ENCODE measurements at places on chromosomes 1 and 21.
A peak's percentile ranks its signal among the peaks of the same experiment; 100 is the strongest.

GRCh38 chr1:11788549-11789053 lies 17.2 kb downstream of the MTHFR start:
- DNase-seq, result no peak

GRCh38 chr1:64320470-64320869 lies 117.0 kb downstream of the UBE2U start:
- no peak for DNase-seq

- peak; percentile 74 for DNase-seq
These were observed 11.4 kb upstream of the PRPF3 start for GRCh38 chr1:150309758-150310508.

DNA sequence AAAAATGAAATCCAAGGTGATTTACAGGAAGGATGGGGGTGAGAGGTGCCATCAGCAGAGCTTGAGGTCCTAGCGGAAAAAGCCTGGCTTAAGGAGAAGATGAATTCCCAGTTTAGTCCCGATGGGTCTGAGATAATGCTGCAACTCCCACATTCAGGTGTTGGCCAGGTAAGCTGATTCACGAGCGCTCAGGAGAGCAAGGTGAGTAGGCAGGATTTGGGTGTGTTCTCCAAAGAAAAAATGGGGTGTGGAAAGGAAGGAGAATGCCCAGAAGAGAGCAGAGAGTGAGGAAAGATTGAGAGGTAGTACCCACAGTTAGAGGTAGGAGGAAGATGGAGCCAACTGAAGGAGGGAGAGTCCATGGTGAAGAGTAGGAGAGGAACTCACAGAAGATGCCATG lies 12.5 kb downstream of the RIMS3 start:
- no peak for DNase-seq

- DNase-seq, result no peak
These were observed 856 bp downstream of the LHX9 start for GRCh38 chr1:197917805-197918651.

DNA sequence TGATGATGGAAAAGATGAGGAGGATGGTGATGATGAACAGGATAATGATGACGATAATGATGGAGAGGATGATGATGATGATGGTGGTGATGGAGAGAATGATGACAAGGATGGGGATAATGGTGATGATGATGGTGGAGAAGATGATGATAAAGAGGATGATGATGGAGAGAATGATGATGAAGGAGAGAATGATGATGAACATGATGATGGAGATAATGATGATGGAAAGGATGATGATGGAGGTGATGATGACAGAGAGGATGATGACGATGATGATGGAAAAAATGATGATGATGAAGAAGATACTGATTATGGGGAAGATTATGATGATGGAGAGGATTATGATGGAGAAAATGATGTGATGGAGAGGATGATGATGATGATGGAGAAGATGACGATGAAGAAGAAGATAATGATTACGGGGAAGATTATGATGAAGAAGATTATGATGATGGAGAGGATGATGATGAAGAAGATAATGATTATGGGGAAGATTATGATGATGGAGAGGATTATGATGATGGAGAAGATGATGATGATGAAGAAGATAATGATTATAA lies 204.1 kb downstream of the MATN1 start:
- DNase-seq, result no peak

GRCh38 chr1:98651116-98651632 lies 10.3 kb upstream of the SNX7 start:
- peak; percentile 63 for DNase-seq

- DNase-seq, result no peak
These were observed 30.4 kb upstream of the PDE4B start for GRCh38 chr1:65762081-65762862.

GRCh38 chr1:162013289-162013688 lies 10.4 kb downstream of the OLFML2B start:
- DNase-seq, result no peak

GRCh38 chr1:181128592-181129497 lies 40.3 kb downstream of the IER5 start:
- no peak for DNase-seq

- DNase-seq, result no peak
These were observed 31.3 kb downstream of the SLC1A7 start for GRCh38 chr1:53111073-53111556.

GRCh38 chr1:37360011-37360410 lies 114.4 kb upstream of the ZC3H12A start:
- DNase-seq, result no peak

- DNase-seq, result no peak
These were observed 126.4 kb downstream of the FAM78B start for GRCh38 chr1:166040202-166040997.

GRCh38 chr1:172375211-172375631 lies 45.3 kb upstream of the C1orf105 start:
- DNase-seq, result no peak

- DNase-seq, result no peak
These were observed 95.9 kb upstream of the CCDC190 start for GRCh38 chr1:162956922-162957321.

DNA sequence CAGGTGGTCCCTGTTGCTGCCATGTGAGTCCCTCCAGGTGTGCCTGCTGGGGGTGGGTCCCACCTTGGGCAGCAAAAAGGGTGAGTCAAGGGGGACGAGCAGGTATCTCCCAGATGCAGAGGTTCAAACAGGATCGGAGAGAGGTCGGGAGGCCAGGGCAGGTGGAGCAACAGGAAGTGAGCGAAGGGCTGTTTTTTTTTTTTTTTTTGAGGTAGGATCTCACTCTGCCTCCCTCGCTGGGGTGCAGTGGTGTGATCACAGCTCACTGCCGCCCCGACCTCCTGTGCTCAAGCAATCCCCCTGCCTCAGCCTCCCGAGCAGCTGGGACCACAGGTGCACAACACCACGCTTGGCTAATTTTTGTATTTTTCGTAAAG lies 39.4 kb downstream of the SLC2A7 start:
- DNase-seq, result no peak

- DNase-seq, result no peak
These were observed 40.4 kb upstream of the EIF4G3 start for GRCh38 chr1:21216835-21217811.

GRCh38 chr1:96865731-96866685 lies 144.4 kb downstream of the PTBP2 start:
- no peak for DNase-seq

DNA sequence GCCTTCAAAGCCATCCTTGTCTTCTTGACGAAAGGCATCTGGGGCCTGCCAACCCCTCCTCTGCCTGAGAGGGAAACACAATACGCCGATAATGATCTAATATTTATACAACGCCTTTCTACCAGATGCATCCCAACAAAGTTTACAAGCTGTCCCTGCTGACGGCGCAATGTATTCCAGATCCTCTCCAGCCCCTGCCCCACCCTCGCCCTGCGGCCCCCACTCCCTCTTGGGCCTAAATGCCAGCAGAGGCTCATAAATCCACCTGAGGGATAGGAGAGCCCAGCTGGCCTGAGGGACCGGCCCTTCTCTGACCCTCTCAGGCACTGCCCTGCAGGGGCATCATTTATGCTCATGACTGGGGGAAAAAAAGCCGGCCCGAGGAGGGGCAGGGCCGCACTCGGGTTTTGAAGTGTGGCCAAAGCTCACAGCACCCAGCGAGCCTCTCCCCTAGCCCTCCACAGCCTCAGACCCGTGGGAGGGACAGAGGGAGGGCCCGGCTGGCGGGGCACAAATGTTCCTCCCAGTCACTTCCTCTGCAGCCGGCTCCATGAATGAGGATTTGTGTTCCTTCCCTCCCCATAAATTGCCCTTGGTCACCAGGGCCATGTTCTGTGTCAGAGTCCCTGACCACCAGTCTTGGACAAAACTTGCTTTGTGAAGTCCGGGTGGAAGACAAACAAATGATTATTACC lies 140.3 kb downstream of the FOXD2 start:
- DNase-seq, result no peak

DNA sequence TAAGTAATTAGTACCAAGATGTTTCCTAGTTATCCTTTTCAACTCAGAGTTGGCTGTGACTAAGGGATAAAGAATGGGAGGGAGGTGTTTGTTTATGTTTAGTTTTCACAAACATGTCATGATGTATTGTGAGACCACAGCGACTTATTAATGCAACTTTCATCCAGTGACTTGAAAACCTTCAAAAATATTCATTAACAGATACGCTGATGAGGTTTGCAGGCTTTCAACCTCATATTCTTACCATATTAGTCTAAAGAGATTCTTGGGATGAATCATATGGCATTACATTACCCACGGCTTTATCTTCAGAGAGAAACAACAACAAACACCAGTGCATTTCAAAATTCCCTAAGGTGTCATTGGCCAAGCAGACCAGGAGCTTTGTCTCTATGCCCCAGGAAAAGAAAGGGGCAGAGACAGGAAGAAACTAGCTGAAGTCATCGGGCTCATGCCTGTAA lies 36.4 kb downstream of the PALMD start:
- DNase-seq, result no peak

DNA sequence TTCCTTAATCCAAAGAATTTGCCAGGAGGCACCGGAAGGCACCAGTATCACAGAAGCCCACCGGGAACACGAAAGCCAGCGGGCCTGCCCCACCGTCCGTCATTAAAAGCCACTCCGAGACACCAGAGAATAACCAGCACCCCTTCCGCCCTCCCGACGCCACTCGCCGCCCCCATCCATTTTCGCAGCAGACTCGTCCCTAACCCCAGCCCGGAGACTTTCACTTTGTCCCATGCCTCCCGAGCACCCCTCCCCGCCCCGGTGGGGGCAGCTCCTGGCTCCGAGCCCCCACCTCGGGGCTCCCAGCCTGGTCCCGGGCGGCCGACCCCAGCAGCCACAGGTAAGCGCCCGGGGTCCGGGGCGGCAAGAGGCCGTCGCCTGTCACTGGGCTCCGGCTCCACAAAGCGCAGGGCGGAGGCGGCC lies 105.4 kb downstream of the SLC45A1 start:
- DNase-seq, result no peak

DNA sequence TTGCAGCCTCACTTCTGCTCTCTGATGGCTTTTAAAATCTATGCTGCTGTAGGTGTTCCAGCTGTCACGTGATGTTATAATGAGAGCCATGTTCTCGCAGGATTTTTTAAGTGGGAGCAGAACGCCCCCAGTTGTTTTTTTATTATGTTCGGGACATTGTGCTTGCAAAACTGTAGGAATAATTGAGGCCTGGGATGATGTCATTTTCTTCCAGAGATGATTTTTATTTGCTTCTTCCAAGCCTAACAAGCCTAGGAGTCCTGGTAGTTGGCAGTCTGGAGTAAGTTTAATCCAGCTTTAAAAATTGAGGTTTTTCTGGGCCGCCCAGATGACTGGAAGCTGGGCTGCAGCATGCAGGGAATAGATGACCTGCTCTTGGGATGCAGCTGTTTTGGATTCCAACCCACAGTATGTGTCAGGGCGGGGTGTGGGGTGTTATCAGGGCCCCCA lies 34.6 kb upstream of the CHIT1 start:
- no peak for DNase-seq

- DNase-seq, result no peak
These were observed 15.6 kb upstream of the ZMYM6 start for GRCh38 chr1:35047188-35047858.

DNA sequence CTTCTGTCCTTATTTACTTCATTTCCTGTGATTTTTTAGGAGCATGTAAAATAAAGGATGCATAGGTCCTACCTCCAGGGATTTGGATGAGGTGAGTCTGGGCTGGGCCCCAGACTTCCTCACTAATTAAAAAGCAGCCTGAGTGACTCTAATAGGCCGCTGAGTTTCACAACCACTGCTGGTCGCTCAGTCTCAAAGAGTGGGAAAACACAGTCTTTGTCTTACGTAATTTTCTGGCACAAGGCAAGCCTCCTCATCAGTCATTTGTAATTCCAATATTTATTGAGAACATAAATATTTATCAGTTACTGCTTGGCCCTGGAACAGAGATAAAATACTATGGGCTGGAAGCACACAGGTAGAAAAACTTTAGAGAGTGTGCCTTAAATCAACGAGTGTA lies 195.4 kb upstream of the RUNX1 start:
- DNase-seq, result no peak

- no peak for DNase-seq
These were observed 50.9 kb downstream of the S100B start for GRCh38 chr21:46553993-46554392.

GRCh38 chr21:37000381-37000780 lies 6.1 kb upstream of the RIPPLY3 start:
- no peak for DNase-seq

DNA sequence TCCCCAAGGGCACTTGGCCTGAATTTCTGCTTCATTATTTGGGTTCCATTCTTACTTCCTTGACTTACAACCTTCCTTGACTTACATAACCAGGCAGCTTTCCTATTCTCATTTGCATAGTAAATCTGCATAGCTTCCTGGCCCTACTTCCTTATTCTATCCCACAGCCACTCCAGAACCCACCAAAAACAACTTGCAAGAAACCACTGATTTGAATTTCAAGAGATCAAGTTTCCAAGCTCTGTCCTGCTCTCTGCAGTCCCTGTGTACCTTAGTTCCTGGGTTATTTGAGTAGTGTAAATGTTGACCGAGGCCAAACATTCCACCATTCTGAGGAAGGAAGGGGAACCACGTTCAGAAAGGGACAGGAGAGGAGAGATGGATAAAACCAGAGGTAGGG lies 603.3 kb downstream of the PTPRC start:
- DNase-seq, result no peak

GRCh38 chr1:221813887-221814286 lies 72.0 kb upstream of the DUSP10 start:
- DNase-seq, result no peak

- DNase-seq, result no peak
These were observed 19.8 kb downstream of the NENF start for GRCh38 chr1:212452323-212453155.

GRCh38 chr1:31405578-31406245 lies 7.3 kb upstream of the SERINC2 start:
- DNase-seq, result no peak

DNA sequence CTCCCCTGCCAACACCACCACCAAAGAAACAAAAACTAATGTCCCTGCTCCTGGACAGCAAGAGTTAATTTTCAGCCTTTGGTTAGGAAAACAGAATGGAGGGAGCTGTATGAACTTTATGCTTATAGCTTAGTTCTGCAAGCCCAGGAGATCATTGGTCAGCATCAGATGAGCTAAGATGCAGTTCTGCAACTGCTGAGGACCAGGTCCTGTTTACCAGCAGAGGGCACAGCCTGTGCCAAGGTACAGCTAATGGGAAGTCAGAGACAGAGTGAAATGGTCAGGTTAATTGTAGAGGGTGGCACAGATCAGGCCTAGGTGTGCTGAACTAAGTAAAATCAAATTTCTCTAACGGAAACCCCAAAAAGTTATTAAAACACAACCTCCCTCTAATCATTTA lies 161.3 kb downstream of the ROR1 start:
- peak; percentile 8 for DNase-seq

GRCh38 chr1:21244986-21245687 lies 45.1 kb downstream of the ECE1 start:
- no peak for DNase-seq

- DNase-seq, result no peak
These were observed 138.4 kb downstream of the PLXNA2 start for GRCh38 chr1:208105756-208106155.
